ENCODE measurements at places on chromosomes 12 and 14.

DNA sequence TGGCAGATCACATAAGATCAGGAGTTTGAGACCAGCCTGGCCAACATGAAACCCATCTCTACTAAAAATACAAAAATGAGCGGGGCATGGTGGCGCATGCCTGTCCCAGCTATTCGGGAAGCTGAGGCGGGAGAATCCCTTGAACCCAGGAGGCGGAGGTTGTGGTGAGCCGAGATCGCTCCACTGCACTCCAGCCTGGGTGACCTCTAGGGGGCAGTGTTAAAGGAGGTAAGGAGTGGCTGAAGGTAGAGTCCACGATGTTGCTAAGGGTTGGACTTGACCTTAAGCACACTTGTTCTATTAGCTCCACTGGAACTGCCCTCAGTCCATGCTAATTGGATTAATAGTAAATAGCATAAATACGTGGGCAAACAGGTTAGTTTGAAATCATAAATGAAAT lies 62.4 kb upstream of the PSMC1 start:
- no peak for DNase-seq

DNA sequence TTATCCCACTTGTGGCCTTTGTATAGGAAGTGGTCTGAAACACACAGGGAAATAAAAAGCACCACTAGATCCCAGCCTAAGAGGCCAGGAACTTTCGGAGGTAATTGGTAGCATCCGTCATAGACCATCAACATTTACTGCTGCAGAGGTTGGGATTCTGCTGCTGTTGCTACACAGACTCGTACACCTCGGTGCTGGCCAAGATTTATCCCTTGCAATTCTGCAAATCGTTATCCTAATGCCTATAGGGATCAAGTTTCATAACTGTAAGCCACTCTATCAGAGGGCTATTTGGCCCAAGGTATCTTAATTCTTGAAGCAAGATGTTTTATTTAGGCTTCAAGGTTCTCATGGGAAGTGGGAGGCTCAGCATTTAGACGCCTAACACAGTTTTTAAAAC lies 913.6 kb downstream of the GALC start:
- no peak for DNase-seq

- no peak for DNase-seq
These were observed 458.9 kb downstream of the NOVA1 start for GRCh38 chr14:26138764-26139445.

DNA sequence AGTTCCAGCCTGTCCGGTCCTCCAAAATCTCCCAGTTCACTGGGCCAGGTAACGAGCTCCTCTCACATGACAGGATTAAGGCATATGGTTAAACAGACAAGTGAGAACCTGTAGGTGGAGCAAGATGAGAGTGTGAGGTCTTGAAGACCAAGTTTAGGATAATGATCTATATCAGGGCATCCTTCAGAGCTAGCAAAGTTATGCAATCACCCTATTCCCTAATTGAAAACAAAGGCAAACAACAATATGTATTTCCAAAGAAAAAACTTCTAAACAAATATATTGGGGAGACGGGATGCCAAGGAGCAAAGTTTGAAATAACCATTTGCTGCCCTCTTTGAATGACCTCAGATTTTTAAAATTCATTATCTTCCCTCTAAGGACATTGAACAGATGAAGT lies 571.2 kb downstream of the BCL11B start:
- no peak for DNase-seq

DNA sequence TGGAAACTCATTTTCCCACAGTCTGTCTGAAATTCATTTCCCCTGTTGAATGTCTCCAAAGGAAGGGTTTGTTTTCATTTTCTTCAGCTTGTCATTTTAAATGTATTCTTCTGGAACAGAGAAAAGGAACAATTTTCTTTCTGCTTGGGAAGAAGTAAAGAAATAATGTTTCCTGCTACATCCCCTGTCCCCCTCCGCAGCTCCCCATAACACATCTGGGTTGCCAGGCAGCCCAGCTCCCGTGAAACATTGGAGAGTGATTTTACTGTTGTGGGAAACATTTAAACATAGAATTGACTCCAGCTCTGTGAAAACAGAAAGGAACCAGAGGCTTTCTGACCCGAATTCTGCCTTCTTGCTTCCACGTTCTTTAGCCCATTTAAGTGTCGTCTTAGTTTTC lies 159.5 kb downstream of the TMEM132C start:
- DNase-seq, result peak; percentile 71

DNA sequence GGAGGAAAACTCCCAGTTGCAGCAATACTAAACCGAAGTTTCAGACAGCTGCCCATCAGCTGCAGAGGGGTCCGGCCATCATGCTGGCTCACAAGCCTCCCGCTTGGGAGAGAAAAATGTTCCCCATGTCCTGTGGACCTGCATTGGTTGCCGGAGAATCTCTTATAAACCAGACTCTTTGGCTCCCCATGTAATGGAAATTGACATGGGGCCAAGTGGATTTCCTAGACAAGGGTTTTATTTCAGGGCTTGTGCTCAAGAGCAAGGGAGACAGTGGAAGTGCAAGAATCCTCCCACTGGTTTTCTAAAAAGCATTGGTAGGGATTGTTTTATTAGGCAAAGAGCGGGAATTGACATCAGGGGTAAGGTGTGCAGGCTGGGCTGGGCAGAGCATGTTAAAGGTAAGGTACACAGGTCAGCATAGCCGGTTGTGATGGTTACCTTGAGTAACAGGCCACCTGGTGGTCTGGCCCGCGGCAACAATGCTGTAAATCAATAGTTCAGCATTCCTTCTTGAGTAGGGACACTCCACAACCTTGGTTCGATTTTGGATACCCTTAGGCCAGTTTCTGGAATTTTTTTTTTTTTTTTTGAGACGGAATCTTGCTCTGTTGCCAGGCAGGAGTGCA lies 135.4 kb downstream of the UNC79 start:
- DNase-seq, result no peak

- no peak for DNase-seq
These were observed 383.2 kb upstream of the ATP2B1 start for GRCh38 chr12:90091809-90092208.

GRCh38 chr14:51540364-51540763 lies 111.3 kb upstream of the FRMD6 start:
- DNase-seq, result no peak

DNA sequence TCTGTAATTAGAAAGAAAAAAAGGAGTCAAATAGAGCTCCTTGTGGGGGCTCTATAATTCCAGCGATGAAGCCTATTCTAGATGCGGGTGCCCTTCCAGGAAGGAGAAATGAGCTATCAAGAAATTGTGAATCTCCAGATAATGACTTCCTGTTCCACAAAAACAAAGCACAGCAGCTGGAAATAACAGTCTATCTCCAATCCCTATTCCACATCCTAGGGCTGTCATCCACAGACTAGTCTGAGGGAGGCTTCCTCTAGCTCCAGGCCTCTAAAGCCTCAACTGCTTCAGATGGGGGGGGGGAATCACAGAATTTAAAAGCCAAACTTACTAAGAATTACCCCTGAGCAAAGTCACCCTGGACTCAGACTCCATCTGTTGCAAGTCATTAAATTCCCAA lies 77.4 kb upstream of the GTF2A1 start:
- no peak for DNase-seq

DNA sequence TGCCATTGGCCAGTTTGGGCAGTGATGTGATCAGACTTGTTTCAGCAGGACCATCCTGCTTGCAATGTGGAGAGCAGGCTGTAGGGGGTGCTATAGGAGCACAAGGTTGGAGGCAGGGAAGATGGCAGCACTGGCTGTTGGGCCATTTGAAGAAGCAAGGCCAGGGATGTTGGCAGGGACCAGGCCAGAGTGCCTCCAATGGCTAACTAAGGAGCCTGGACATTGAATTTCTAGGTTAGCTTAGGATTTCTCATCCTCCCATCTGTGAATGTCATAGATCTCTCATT lies 23.5 kb downstream of the FGF23 start:
- no peak for DNase-seq

GRCh38 chr14:70422538-70422937 lies 5.6 kb upstream of the SYNJ2BP start:
- DNase-seq, result no peak

- no peak for DNase-seq
These were observed 15.5 kb upstream of the MLXIP start for GRCh38 chr12:122062832-122063693.

DNA sequence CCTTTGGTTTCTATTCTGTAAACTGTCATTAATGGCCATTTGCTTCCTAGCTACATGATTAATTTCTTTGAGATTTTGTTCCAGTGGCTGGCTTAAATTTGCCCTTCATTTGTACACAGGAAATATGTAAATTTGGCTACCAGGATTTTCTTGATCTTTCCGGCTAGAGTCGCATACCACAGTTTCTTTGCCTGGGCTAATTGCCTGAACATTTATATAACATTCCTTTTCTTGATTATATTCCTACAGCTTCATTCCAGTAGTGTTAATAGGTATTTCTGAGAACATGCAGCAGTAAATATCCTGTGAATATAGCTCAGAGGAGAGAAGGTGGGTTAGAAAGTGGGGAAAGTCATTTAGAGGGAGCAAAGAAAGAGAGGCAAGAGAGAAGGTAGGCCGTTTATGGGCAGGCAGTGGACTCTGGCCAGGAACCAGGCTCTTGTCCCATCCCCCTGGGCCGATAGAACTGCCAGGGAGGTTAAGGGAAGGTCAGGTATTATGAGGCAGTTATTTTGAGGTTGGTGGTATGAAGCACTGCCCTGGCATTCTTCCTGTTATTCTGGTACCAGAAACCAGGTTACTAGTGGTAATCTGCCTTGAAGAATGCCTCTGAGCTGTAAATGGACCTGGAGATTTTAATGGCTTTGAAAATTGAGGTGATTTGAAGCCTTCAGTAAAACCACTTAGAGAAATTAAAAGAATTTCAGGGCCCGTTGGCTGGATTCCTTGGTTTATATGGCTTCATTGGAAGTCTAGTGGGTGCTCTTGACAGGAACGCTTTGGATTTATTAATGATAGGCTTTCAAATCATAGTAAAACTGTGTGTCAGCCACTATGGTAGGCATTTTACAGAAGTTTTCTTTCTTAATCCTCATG lies 4.4 kb downstream of the RNF10 start:
- no peak for DNase-seq

DNA sequence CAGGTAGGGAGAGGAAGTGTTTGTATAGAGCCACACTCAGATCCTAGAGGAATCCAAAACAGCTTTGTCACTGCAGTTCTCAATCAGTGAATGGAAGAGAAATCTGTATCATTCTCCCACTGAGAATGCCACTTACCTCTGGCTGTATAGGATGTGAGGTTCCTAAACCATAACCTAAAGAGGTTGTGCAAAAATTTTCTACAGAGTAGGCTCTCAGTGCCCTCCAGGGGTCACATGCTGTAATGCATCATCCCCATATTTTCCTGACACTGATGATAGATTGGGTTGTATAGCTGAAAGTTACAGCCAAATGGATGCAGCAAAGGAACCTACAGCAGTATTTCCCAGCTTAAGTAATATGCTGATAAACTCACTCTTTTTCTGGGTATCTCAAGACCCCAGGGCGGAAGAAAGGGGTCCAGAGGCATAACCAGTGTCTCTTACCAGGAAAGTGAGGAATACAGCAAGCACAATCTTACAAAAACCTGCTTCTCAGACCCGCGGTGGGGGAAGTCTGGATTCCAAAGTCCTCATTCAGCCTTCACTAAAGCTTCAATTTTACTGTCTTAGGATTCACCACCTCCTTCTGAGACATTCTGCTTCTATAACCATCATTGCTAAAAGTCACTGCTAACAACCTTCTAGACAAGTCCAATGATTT lies 3.8 kb downstream of the BCDIN3D start:
- DNase-seq, result peak; percentile 54
